Activated CD4-positive, alpha-beta T cell treated with anti-CD3 and anti-CD28 coated beads for 24 hours (primary cell): ENCODE measurements at places on chromosomes 12 and 14.
A peak's percentile ranks its signal among the peaks of the same experiment; 100 is the strongest.

DNA sequence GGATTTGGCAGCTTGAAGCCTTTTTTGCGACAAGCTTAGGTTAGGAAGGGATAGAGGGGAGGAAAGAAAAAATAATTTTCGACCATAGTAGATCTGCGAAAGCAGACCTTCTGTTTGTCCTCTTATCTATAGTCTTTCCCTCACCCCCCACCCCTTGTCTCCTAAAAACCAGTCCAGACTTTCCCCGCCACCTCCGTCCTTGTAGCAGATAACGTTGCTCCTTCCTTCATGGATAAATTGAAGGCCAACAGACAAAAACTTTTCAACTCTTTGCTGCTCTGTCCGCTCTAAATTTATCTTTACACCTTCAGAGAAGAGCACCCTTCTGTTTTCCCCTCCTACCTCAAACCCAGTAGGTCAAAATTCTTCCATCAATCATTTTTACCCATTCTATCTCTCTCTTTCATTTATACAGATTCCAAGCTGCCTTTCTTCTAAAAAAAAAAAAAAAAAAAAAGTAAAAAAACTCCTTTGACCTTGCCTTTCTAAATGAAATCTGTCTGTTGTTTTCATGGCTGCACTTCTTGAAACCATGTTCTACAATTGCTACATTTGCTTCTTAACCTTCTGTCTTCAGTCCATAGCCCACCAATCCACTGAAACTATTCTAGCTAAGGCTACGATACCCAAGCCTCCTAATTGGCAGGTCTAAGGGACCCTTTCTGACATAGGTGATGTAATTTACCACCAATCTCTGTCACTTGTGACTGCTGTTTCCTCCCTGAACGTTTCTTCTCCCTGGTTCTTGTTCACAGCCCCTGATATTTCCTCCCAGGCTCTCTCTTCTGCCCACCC, 11.1 kb upstream of the NEMF start:
- no peak for DNase-seq

DNA sequence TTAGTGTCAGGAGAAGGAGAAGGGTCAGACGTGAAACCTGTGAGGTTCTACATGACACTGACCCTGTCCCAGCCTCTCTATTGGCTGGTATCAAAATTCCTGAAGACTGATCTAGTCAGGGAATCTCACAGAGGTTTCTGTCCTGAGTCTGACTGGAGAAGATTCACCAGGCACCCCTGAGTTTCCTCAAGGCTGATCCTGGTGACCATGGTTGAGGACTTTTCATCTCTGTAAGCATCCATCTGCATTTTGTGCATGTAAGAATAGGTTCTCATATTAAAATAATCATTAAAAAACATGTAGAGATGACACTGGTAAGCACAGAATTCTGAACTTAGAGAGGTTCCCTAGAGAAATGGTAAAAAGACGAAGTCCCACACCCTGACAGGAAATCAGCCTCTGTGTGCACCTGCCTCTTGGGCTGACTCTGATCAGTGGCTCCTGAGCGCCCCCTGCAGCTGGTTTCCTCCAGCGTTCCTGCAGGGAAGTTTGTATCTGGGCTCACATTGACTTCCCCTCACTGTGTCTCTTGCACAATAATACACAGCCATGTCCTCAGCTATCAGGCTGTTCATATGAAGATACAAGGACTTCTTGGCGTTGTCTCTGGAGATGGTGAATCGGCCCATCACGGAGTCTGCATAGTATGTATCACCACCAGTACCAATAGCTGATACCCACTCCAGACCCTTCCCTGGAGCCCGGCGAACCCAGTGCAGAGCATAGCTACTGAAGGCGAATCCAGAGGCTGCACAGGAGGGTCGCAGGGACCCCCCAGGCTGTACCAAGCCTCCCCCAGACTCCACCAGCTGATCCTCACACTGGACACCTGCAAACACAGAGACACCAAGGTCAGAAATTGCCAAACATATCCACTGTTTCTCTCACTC, 991.9 kb downstream of the TMEM121 start:
- DNase-seq: peak; percentile 76

DNA sequence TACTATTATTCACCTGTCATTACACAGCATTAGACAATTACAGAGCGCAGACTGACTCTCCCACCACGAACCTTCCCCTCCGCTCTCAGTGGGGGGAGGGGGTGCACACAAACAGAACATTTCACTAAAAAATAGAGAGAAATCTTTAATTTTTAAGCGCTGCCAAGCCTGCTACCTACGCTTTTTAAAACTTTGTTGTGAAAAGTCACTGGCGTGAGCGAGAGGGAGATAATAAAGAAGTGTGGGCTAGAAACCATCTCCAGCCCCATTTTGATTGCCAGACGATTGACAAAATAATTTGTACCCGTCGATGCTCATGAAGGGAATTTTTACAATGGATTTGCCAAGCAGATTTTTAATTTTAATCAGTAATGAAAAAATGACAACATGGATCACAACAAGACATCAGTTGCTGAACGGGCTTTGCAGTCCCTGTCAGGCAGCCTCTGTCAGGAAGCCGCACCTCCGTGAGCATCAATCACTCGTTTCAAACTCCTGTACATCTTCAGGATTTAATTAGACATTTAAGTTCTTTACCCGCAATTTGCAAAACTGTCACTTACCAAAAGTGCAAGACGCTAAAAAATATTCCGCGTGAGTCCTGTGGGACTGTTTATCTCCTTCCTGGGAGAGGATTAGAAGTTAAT, 209.1 kb downstream of the BCL11B start:
- DNase-seq: no peak

DNA sequence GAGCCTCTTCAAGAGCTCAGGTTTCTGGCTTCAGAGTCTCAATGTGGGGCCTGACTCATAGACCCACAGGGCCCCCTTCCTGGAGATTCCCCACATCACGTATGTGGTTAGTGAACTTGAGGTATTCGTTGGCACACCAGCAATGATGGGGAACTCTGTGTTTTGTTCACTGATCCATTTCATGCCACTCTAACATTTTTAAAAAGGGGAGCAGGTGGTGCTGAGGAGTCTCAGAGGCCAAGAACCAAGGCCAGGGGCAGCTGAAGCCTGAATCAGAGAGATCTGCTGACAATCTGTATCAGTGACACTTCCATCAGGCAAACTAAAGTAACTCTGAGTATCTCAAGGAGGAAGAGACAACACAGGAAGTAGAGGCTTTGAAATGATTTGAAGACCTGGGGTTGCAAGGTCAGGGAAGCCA, 323.4 kb downstream of the VRK1 start:
- DNase-seq: peak; percentile 30

DNA sequence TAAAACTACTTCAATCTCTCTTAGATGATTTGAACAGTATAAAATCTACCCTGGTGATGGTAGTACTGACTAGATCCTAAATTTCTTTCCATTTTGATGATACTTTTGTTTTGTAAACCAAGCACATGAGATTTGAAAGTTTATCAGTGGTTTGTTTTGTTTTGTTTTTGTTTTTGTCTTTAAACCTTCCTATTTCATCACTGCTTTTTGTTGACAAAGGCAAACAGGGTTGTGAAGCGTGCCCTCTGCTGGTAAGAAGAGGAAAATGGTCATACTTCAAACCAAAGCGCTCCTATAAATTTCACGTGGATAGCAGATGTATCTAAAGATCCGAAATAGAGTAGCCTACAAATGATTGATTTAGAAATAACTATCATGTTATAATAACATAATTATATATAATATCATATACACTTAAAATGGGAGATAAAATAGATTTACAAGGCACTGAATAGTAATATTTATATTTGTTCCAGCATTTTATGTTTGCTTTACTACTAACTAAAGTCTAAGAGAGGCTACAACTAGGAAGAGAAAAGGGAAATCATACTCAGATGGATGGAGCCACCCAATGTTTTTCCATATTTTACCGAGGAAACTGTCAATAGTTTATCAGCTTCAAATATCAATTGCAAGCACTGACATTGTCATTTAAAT, 254.0 kb upstream of the USP15 start:
- no peak for DNase-seq

DNA sequence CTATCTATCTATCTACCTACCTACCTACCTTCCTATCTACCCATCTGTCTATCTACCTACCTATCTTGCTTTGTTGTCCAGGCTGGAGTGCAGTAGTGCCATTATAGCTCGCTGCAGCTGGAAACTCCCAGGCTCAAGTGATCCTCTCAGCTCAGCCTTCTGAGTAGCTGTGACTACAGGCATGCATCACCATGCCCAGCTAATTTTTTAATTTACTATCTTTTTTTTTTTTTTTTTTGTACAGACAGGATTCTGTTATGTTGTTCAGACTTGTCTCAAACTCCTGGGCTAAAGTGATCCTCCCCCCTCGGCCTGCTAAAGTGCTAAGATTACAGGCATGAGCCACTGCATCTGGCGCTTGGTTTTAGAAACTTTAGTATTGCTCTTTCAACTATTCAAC, 762.4 kb downstream of the SLC6A15 start:
- DNase-seq: no peak

DNA sequence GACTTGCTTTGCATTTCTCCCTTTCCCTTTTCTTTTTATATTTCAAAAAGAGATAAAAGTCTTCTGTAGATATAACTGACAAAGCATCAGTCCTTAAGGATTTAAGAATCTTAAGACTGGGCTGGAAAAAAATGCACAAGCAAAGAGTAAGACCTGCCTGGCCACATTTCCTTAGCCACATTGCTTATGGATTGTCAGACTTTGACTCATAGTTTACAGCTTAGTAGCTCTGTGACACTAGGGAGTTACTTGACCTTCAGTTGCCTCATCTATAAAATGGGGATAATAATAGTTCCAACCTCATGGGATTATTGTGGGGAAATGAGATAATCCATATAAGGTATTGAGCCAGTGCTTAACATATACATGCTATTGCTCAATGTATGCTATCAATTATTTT, 66.4 kb upstream of the STK38L start:
- no peak for DNase-seq

DNA sequence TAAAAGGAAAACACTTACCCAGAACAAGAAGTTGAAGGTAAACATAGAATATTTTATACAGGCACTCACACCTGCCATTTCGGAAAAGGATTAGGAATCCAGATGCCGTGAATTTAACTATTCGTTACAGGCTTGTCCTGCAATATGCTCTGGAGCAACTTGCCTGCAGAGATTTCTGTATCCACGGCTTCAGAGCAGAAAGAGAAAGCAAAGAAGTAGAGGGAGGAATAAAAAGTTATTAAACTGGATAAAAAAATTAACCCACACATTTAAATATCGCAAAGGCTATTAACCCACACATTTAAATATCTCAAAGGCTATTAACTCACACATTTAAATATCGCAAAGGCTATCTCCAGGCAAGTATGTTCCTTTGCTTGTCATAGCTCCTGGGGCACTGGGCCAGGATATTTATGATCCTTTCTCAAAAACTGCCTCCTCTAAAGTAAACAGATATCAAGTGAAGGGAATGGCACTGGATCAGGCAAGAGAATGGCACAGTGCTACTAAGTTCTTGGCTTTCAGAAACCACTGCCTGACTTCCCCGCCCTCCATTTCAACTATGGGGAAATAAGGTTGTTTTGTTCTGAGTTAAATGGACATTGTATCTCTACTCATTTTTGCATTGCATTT, at the start of gene TSPAN8:
Gene TSPAN8 (minus strand): TSS at position 399 of the 633 bp plus-strand sequence. CDS start 321 bp downstream, at position 78.
- DNase-seq: no peak

DNA sequence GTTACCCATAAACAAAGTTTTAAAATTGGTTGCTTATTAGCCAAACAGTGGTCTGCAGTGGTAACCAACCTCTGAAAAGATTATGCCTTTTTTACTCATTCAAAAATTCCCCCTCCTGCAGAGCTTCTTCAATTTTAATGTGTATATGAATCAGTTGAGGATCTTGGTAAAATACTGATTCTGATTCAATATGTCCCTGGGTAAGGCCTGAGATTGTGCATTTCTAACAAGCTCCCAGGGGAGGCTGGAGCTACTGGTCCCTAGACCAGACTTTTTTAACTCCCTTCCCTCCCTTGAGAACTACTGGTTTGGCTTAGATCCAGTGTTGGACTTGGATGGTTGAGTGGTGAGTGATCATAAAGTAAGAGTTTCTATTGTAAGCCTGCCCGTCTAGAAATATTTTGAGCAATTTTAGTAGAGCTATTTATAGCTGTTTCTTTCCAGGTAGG, 90.2 kb downstream of the FUT8 start:
- DNase-seq: no peak

DNA sequence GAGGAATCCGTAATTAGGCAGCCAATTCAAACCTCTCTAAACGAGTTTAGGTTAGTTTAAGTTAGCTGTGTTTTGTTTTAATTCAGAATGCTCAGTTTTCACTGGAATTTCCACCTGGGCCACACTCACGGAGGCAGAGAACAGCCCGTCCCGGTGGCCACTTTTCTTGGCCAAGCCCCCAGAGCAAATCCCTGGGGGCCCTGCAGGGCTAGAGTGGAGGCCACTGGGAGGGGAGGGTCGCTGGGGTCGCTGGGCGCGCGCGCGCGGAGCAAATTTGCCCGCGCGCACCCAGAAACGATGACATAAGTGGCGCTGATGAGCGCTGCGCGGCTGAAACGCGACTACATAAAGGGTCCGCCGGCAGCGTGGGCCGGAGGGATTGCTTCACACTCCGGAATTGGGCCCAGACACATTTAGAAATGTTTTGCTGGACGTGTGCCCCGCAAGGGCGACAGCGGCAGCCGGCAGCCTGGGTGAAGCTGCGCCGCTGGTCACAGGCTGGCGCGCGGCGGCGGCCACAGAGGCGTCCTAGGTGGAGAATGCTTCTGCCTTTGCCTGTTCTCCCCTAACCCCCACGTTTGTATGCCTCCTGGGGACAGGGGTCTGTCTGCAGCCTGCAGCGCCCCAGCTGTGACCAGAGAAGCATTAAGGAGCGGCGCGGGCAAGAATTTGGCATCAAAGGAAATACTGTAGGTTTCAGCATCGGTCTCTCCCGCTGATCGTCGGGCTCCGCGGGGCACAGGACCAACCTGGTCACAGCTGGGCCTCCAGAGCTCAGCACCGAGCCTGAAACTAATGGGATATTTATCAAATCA, 37.9 kb upstream of the TBX5 start:
- no peak for DNase-seq

GRCh38 chr12:64796205-64796845, 28.1 kb upstream of the TBC1D30 start:
- DNase-seq: peak; percentile 65

DNA sequence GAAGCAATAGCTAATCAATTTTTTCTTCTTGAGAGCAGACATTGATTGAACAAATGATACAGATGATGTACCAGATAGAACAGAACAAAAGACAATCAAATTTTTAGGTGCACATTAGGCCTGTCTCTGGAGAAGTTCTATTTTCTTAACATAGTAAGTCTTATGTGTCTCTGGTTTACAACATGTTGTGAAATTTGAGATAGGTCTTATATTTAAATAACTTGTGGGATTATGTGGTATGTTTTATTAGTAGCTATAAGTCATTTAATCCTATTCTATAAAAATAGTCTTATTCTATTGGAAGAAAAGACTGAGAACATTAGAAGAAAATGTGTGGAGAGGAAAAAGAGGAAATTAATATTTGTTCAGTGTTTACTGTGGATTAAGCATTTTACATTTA, 358.0 kb downstream of the ATP23 start:
- no peak for DNase-seq

DNA sequence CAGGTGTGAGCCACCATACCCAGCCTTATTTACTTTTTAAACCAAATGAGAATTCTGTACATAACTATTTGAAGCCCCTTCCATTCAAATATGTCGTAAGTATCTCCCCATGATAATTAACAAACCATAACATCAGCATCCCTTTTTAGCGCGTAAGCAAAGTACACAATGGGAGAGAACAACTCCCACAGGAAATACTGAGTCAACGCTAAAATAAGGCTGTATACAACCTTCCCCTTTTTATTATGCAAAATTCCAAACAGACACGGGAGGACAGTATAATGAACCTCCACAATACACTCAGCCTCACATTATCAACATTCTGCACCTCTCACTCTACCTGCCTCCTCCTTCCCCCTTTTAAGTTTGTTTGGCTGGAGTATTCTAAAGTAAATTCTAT, 73.5 kb downstream of the CCDC88C start:
- DNase-seq: no peak
